LHCN-M2 (cell line): ENCODE measurements at places on chromosomes 3 and 15.

DNA sequence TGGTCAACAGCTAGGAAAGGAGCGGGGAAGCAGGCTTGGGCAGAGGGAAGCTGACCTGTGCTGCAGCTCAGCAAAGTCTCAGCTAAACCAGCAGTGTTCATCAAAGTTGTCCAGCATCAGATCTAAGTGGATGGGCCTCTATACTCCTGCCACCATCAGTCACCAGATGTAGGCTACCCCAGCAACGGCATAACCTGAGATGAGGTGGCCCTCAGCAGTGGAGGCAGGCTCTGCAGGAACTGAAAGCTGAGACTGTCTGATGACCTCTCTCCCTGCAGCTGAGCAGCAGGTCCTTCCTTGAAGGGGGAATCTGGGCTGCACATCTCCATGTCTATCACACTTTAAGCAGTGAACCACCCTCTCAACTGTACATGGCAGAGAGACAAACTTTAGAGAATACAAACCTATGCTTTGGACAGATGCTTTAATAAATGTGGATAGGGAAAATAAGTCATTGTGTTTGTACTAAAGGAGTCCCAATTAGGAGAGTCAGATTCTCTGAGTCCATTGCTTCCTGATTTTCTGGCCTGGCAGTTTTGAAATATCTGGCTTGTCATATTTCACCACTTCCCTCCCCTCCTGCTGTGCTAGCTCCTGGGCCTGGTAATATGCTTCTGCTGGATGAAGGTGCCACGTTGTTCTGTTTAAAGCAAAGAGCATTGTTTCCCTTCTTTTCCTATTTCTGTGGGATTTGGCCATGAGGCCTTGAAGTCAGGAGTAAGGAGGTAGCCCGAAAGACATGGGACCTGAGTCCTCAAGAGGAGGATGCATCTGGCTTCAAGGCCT is 11.1 kb upstream of the PSTPIP1 start:
- DNase-seq: no peak

DNA sequence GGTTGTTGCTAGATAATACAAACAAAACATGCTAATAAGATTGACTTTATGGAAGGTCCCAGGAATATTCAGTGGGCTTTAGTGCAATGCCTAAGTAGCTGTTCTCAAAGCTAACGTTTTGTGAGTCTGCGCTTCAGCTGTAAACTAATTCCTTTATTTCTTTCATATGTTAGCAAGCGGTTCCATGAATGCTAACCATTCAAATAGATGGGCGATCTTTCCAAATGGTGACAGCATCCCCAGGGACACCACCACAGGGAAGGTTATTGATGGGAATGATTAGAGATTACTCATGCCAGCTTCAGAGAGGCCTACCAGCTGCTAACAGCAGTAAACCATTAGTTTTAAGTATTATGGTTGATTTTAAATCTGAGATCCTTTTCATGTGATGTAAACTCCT is 405.7 kb upstream of the MCTP2 start:
- DNase-seq: no peak

GRCh38 chr15:96338074-96338765 is 7.7 kb downstream of the NR2F2 start:
- peak; percentile 41 for DNase-seq

DNA sequence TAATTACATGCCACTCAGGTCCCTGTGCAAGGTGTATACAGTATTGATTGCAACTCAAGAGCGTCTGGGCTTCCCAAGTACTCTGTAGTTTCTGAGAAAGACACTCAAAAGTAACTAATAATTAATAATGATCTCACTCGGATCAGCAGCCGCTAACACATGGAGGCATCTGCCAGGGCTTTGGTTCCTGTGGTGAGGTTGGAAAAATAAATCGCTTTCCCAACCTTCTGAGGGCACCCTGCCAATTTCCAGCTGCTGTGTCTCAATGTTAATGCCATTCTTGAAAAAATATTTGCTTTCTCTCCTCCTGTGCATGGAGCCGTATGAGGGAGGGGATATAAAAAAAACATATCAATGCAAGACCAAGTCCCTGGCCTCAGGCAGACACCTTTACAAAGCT is 116.5 kb upstream of the SLC2A2 start:
- peak; percentile 67 for DNase-seq

DNA sequence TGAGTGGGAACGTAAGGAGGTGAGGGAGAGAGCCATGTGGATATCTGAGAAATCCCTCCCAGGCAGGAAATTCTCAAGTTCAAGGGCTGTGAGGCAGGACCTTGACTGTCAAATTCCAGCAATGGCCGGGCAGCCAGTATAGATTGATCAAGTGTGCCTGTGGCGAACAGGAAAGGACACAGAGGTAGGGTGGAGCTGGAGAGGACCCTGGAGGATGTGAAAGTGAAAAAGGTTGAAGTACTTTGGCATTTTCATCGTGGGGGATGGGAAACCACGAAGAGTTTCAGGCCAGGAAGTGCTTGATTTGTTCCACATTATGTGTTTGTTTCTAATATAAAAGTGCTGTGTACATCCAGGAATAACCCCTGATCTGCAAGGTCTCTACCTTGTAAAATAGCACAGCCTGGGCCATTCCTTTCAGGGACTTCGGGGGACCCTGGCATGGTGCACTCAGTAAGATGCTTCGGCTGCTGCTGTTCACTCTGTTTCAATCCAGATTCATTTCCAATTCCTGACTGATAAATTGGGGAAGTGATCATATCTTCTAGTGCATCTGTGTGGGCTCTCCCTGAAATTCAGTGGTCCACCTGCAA is 156.6 kb downstream of the MCTP2 start:
- no peak for DNase-seq

DNA sequence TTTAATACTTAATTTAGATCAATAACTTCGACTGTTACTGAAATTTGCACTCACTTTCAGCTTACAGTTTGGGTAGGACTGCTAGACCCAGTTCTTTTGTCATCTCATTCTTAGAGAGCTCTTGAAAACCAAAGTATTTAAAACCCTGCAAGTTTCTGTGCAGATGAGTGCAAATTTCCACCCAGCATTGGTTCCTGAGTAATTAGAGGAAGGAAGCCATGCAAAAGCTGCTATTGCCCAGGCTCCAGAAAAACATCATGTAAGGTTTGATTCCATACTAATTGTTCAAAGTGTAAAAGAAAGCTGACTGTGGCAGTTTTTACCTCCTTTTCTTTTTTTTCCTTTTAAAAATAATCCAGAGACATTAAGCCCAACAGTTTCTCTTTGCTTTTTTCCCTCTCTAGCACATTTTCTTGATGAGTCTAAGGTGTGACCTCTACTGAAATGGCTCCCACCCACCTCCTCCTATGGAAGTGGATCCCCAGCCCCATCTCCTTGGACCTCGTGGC is 30.3 kb downstream of the ABHD2 start:
- no peak for DNase-seq

DNA sequence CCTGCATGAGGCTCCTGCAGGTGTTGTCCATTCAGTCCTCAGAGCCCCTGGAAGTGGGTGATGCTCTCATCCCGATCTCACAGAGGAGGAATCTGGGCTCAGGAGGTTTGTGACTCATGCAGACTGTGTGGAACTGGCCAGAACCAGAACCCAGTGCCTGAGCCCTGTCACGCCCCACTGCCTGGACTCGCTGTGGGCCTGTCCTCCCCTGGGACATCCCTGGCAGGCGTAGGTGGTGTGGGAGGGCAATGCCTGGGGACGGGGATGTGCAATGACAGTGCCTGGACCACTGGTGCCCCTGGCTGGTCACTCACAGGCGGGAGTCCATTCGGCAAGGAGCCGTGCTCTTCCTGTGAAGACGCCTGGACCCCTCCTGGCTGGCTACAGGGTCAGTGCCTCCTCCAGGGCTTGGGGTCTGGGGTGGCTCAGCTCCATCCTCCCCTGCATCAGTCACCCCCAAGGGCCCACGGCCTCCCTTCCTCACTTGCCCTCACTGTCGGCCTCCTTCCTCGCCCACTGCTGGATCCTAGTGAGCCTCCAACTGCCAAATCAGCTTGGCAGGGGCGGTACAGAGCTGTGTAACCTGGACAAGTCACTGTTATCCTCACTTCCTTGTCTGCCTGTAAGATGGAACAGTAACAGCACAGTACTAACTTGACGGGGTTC is 14.9 kb downstream of the PSTPIP1 start:
- DNase-seq: no peak
